NCI-H510A (cell line): ENCODE measurements at places on chromosomes 6 and 20.

DNA sequence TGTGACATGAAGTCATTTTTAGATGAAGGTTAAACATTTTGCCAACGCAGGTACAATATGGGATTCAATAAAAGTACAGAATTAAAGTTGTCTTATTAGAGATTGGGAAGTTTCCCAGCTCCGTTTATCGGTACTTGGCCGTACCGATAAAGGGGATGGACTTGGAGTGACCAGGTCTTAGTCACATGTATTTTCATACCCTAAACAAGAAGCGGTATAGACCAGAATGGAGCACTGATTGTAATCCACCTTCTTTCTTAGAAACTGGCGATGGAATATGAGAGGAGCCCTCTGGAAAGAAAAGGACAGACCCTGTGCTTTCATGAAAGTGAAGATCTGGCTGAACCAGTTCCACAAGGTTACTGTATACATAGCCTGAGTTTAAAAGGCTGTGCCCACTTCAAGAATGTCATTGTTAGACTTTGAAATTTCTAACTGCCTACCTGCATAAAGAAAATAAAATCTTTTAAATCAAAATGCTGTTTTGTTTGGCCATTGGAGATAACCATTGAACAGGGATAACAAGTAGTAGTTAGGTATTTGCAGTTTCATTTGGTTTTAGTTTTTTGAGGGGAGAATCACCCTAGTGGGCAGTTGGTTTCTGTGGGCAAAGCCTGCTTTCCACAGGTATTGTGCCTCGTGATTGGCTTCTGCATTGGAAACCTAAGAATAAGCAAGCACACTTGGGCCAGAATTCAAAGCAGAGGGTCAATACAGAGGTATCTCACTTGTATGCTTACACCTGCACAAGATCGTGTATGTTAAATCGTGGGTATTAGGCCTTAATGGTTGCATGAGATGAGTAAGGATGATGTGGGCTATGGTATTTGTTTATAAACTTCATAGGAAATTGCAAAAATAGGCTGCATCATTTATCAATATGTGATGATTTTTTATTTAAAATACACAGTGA, 11.2 kb upstream of the ZNFX1 start:
- peak; percentile 76 for DNase-seq

- DNase-seq: no peak
Observed at GRCh38 chr6:16674801-16675392, 86.4 kb downstream of the ATXN1 start.

- DNase-seq: no peak
Observed at GRCh38 chr6:160871320-160871719, 120.2 kb upstream of the MAP3K4 start.

- DNase-seq: no peak
Observed at GRCh38 chr20:57445298-57445697, 54.1 kb downstream of the RBM38 start.

DNA sequence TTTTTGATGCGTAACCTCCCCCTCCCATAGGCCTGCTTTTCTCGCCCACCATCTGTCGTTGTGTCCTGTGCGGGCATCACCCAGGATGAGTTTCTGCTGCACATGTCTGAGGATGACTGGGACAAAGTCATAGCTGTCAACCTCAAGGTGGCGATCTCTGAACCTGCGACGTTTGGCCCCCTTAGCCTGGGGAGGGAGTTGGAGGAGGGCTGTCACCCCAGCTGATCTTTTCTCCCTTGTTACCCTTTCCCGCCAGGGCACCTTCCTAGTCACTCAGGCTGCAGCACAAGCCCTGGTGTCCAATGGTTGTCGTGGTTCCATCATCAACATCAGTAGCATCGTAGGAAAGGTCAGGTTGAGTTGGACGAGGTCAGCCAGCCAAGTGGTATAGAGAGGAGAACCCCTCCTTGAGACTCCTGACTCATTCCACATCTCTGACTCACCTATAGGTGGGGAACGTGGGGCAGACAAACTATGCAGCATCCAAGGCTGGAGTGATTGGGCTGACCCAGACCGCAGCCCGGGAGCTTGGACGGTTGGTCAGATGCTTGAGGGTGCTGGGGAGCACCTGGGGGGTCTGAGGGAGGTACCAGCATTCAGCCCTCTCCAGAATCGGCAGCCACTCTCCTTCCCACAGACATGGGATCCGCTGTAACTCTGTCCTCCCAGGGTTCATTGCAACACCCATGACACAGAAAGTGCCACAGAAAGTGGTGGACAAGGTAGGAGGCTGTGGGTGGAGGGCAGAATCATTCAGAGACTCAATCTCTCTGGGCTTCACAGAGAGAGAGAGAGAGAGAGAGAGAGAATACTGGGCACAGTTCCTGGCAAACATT, 954 bp downstream of the HSD17B8 start:
- DNase-seq: no peak

DNA sequence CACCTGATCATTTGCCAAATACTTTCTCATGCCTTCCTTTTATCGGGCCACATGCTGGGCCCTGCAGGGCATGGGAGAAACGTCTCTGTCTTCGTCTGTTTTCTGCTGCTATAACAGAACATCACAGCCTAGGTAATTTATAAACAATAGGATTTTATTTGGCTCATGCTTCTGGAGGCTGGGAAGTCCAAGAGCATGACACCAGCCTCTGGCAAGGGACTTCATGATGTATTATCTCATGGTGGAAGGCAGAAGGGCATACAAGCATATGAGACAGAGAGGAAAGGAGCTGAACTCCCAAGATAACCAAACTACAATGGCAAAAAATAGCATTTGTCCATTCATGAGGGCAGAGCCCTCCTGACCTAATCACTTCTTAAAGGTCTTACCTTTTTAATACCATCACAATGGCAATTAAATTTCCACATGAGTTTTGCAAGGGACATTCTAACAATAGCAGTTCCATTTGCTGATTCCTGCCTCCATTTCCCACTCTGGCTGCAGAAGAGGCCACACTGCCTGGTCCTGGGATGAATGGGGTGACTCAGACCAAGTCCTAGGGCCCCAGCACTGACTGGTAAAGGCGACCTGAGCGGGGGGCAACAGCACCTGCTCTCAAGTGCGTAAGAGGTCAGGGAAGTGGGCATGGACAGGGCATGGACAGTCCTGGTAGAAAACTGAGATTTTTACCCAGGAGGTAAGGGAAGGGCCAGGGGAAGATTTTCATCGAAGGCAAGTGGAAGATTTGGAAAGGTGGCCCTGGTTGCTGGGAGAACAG, 5.1 kb upstream of the ZBP1 start:
- DNase-seq: no peak

GRCh38 chr6:106165885-106166485, 79.8 kb downstream of the PRDM1 start:
- no peak for DNase-seq

- DNase-seq: no peak
Observed at GRCh38 chr6:2663123-2663522, 87.6 kb downstream of the MYLK4 start.

GRCh38 chr6:161271343-161272030, 2.4 kb downstream of the AGPAT4 start:
- no peak for DNase-seq

GRCh38 chr6:163367497-163368183, 46.9 kb upstream of the QKI start:
- DNase-seq: no peak

- DNase-seq: no peak
Observed at GRCh38 chr6:143261899-143262436, 188.5 kb downstream of the ADAT2 start.

DNA sequence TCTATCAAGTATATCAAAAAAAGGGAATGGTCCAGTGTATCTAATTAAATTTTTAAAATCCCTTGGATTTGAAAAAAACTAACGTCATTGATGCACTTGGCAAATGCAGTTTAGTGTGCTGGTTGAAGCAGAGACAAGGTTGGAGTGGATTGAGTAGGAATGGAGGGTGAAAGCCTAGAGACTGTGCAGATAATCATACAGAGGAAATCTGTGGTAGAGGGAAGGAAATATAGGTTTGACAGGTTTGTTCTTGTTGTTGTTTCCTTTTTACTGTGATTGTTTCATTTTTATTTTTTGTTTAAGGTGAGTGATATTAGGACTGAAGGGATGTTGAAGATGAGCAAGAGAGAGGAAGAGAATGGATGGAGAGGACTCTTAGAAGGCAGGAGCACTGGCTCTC, 29.0 kb upstream of the L3MBTL3 start:
- no peak for DNase-seq

DNA sequence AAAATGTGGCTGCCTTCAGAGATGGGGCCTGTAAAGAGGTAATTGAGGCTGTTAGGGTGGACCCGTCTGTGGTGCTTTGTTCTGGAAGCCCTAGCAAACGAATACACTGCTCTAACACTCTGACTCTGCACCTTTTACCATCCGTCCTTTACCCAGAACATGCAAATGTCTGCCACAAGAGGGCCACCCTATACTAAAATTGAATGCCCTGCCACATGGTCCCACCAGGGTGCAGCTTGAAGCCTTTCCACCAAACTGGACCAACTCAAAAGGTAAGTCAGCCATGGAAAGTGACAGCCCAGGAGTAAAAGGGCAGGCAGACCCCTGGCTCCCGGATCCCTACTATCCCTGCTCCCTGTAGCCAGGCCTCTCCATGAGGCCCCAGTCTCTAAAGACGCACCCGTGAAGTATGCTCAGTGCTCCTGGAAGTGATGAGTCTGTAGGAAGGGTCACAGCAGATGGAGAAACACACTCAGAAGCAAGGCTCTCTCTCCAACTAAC, 5.8 kb upstream of the BFSP1 start:
- peak; percentile 53 for DNase-seq

DNA sequence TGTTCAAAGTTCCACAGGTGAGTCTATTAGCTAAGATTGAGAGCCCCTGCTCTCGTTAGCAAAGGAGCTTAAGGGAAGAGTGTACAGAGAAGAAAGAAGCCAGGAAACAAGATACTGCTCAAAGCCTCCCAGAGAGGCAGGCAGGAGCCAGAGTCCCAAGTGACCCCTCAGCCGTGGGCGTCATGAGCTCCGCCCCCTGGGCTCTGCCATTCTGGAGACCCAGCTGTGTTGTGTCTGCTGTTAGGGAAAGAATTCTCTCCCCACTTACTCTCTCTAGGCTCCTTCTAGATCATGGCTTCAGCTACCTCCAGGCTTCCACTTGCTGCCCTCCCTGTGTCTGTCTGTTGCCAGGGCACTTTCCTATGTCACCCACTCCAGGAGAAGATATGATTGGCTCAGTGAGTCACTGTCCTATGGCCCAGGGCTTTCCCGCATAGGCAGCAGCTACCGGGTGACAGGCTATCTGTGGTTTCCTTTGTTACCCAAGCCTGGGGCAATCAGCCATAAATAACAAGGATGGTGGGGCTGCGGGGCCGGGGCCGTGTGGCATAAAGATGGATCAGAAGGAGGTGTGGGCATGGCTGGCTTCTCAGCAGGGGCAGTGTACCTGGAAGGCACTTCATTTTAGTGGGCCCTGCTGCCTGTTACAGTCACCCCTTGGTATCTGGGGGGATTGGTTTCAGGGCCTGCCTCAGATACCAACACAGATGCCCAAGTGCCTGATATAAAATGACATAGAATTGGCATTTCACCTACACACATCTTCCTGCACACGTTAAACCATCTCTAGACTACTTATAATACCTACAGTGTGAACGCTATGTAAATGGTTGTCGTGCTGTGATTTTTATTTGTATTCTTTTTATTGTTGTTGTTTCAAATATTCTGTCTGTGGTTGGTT, 118.9 kb downstream of the ARMC2 start:
- no peak for DNase-seq

- DNase-seq: no peak
Observed at GRCh38 chr6:52020945-52021570, 66.4 kb downstream of the PKHD1 start.

DNA sequence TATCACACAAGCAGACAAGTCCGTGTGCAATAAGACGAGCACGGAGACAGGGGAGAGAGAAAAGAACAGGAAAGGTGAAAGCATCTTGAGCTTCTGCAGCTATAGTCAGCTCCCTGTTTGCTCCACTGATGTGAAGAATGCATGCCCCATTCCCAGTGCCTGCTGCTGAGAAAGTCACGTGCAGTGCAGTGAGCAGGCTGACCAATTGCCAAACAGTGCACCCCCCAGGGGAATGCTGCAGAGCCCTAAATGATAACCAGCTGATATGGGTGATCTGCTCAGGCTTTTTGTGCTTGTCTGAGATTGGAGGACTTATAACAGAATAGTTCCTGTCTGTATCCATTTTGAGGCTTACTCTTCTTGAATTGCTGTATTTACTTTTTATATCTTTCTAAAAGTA, 121.5 kb downstream of the PACRG start:
- no peak for DNase-seq

GRCh38 chr6:152824666-152825065, 74.1 kb downstream of the VIP start:
- no peak for DNase-seq

- DNase-seq: no peak
Observed at GRCh38 chr20:64063389-64064144, 569 bp downstream of the TCEA2 start.

DNA sequence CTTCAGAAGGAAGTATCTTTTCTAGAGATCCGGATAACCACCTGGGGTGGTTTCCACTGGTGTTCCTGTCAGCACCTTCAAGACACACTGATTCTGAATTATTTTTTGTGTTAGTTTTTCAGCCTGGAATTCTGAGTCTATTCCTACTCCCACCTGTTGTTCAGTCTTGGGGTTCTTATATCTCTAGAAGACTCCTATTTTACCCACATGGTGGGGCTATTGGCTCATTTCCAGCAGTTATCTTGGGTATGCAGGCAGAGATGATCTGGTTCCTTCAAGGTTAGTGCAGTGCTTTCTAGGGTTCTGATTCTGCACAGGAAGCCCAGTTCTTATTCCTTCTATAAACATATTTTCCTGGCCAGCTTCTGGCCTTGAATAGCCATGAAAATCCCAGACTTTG, 175.6 kb upstream of the PDE7B start:
- DNase-seq: no peak

DNA sequence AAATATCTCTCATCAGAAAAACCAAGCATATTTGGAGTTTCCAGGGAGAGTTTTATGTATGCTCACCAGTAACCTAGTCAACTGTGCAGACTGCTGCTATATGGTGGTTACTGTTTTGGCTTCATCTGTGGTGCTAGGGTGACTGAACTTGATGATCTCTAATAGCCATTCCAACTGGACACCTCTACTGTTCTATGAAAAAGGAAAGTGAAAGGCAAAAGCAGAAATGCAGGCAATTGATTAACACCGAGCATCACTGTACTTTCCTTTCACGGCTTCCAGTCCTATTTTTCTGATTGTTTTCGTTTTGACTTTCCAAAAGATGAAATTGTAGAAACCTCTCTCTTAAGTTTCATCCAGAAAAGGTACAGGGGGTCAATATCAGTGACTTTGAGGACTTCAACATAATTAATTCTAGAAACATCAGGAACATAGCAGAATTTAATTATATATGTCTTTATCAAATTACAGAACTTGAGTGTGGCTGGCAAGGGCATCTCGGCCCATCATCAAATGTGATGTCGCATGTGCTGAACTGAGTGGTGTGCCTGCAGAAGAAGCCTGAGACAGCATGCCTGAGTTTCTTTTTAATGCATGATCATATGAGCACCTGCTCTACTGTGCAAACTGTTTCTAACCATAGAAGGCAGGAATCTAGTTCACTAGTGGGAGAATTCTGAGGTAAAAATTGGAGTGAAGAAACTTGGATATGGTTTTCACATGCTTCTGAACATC, 464.3 kb upstream of the FLRT3 start:
- no peak for DNase-seq

- no peak for DNase-seq
Observed at GRCh38 chr6:10205120-10205519, 209.8 kb downstream of the TFAP2A start.

- peak; percentile 88 for DNase-seq
Observed at GRCh38 chr20:6053776-6054688, at the start of gene LRRN4. Gene LRRN4, minus strand, starts transcription at chr20:6054060. Its CDS starts 1,261 bp downstream, at chr20:6052799.
